ENCODE measurements at places on chromosomes 12 and 14. TPM values are rescaled to one million over a fixed set of nuclear protein-coding genes. Genes with fewer than 3 reads are reported as not detected.

Gene SLC17A8
- total RNA-seq, result not detected

Gene NYNRIN
- total RNA-seq, result 6.4 TPM

Gene C12orf56
- 0.28 TPM for total RNA-seq

Gene PTPN6
- under 0.01 TPM for total RNA-seq

Gene TBX3
- total RNA-seq, result 22.0 TPM

Gene BDKRB2
- 38.6 TPM for total RNA-seq

All from smooth muscle cell of bladder (primary cell).